Activated CD4-positive, alpha-beta T cell treated with anti-CD3 and anti-CD28 coated beads, Interleukin-2, amount 50 U/mL, for 16 hours (primary cell): ENCODE measurements at places on chromosomes 13 and 19.

DNA sequence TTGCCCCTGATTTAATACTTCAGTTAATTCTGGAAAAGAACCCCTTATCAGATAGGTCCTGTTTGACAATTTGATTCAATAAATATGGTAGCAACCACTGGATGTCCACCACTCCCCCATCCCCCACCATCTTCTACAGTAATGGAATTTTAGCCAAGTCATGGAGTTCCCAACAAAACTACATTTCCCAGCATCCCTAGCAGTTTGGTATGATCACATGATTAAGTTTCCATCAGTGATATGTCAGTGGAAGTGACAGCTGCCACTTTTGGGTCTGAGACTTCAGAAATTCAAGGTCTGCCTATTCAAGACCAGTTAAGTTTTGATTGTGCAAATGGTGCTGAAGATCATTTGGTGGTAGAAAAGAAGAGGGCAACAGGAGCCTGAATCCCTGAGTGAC, 85.5 kb downstream of the CACNA1A start:
- no peak for DNase-seq

- no peak for DNase-seq
Measured at GRCh38 chr13:61029064-61029463, 386.6 kb downstream of the PCDH20 start.

- no peak for DNase-seq
Measured at GRCh38 chr13:24650161-24650560, 30.0 kb upstream of the ATP12A start.

GRCh38 chr13:26441476-26441875, 116.0 kb upstream of the WASF3 start:
- DNase-seq, result no peak

- DNase-seq, result no peak
Measured at GRCh38 chr13:44365899-44366298, 7.7 kb upstream of the SERP2 start.

DNA sequence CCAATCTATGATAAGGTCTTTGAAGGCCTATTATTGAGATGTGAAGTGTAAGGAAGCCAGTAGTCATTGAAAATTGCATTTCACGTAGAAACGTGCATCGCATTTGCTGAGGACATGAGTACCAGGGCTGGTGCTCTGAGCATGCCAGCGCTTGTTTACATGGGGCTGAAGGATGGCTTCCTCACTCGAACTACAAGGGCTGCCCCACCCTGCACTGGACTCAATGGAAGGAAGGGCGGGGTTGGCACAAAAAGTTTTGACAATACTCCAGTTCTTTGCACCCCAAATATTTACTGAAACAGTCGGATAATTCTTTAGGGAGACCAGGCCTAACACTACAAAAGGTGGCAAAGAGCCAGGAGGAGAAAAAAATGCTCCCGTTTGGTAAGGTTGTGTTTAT, 28.9 kb upstream of the MED4 start:
- DNase-seq, result no peak

DNA sequence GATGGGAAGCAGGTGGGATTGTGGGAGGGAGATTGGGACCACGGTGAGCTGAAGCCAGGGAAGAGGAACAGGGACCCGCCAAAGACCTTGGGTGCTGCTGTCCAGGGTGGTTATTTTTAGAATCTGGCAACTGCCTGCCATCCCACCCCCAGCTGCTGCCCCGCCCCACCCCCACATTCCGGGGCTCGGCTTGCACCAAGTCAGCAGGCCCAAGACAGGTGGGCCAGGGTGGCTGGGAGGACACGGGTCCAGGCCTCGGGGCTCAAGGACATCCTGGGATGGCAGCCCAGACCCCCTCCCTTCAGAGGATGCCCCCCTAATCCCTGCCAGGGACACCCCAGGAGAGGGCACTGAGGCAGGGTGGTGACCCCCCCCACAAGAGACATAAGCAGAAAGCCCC, 827 bp downstream of the CKM start:
- DNase-seq, result no peak

GRCh38 chr19:40600570-40601133, 517 bp upstream of the LTBP4 start:
- no peak for DNase-seq

- DNase-seq, result no peak
Measured at GRCh38 chr19:805600-806550, 8.6 kb downstream of the PTBP1 start.

DNA sequence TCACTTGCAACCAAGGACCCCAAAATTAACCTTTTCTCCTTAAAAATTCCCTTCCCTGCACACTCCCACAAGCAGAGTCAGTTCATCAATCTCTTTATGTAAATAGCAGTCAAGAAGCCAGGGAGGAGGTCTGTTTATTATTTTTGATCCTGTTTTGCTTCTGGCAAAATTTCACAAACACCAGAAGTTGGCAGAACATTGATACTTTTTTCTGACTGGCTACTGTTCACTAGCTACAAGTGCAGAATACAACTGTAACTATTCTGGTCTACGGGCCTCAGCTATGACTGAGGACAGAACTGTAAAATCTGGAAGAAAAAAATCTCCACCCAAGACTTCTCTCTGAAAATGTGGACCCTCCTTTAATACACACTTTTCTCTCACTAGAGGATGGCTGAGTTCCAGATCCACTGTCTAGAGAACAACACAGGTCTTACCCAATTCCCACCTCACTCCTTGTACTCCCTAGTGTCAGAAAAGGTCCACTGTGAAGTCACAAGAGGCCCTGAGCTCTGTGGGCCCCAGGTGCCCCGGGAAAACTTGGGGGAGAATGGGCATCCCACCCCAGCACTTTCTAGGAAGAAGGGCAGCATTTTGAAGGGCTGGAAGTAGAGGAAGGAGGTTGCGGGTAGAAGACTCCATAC, 14.5 kb downstream of the STARD13 start:
- no peak for DNase-seq

DNA sequence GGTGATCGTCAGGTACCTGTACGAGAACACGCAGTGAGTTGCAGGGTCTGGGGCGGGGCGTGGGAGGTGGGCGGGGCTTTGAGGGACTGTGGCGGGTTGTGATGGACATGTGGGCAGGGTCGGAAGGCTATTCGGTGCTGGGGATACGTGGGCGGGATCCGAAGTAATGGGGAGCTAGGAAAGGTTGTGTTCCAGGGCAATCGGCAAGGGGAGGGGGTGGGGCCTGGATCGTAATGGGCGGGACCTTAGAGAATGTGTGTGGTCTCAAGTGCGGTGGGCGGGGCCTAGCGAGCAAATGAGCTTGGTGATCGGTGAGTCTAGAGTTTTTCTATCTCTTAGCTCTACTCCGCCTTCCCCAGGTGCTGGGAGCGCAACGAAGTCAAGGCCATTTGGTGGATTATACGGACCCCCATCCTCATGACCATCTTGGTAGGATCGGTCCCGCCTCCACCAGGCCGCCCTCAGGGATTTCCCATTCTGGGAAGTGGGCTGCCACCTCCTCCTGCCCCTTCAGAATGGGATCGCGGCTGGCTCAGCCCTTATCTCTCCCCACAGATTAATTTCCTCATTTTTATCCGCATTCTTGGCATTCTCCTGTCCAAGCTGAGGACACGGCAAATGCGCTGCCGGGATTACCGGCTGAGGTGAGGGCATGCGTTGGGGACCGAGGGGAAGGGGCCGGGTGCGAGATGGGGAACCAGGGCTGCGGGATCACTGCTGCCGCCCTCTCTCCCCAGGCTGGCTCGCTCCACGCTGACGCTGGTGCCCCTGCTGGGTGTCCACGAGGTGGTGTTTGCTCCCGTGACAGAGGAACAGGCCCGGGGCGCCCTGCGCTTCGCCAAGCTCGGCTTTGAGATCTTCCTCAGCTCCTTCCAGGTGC, 9.6 kb downstream of the GIPR start:
- DNase-seq, result peak; percentile 81

GRCh38 chr13:41034881-41035280, 15.8 kb upstream of the ELF1 start:
- DNase-seq, result no peak

DNA sequence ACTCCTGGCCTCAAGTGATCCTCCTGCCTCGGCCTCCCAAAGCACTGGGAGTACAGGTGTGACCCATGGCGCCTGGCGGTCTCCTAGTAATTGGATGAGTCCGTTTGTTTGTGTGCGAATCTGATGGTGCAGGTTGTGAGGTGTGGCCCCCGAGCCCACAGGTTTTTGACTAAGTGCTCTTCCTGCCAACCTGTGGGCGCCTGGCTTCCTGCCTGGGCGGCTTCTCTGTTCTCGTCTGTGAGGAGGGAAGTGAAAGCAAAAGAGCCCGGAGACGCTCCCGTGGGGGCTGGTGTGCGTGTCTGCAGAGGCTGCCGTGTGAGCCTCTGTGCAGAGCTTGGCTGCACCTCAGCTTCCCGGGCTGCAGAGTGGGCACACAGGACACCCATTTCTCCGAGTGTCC, 10.0 kb downstream of the ARHGAP45 start:
- DNase-seq, result peak; percentile 95

DNA sequence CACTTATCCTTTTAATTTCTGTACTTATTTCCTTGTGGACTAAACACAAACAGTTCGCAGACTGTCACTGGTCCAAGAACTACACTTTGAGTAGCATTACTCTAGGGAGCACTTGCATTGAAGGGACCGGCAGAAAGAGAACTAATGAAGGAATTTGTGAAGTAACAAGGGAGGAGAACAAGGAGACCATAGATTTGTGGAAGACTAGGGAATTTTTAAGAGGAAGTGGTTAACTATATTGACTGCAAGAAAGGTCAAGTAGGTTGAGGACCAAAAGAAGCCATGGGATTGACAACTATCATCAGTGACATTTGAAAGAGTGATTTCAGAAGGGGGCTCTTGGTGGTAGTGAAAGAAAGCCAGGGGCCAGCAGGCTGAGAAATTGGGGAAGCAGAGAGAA, 4.0 kb upstream of the RB1 start:
- no peak for DNase-seq

DNA sequence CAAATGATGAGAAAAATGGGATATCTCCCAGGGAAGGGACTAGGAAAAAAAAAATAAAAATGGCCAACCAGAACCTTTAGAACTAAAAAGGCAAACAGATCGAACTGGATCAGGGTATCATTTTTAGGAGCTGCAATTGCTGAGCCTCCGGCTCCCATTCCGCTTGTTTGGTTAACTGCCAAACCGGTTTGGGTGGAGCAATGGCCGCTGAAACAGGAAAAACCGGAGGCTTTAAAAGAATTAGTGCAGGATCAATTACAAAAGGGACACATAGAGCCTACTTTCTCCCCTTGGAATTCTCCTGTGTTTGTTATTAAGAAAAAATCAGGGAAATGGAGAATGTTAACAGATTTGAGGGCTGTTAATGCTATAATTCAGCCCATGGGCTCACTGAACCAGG, 12.7 kb upstream of the ZNF443 start:
- no peak for DNase-seq

GRCh38 chr13:80555796-80556678, 215.1 kb upstream of the SPRY2 start:
- DNase-seq, result no peak
